ENCODE measurements at places on chromosomes 7 and 10.

DNA sequence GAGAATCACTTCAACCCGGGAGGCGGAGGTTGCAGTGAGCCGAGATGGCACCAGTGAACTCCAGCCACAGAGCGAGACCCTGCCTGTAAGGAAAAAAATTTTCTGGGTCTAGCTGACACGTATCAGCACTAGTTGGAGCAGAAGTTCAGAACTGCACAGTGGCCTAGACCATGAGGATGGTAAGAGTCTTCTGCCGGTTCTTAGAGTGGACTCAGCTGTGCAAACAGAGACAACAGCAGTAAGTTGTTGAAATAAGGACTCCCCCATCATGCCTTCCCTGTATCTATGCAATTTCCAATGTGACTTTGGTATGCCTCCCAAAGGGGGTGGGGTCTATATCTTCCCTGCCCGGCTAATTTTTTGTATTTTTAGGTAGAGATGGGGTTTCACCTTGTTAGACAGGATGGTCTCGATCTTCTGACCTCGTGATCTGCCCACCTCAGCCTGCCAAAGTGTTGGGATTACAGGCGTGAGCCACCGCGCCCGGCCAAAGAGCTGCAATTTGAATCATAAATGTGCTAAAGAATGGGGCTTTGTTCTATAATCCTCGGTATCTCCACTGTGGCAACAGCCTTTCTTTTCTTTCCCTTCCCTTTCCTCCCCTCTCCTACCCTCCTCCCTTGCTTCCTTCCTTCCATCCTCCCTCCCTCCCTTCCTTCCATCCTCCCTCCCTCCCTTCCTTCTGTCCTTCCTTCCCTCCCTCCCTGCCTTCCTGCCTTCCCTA lies 14.5 kb upstream of the RNF216 start:
- DNase-seq, result no peak

- no peak for DNase-seq
These were observed 236.9 kb downstream of the SLC25A13 start for GRCh38 chr7:96084881-96085553.

DNA sequence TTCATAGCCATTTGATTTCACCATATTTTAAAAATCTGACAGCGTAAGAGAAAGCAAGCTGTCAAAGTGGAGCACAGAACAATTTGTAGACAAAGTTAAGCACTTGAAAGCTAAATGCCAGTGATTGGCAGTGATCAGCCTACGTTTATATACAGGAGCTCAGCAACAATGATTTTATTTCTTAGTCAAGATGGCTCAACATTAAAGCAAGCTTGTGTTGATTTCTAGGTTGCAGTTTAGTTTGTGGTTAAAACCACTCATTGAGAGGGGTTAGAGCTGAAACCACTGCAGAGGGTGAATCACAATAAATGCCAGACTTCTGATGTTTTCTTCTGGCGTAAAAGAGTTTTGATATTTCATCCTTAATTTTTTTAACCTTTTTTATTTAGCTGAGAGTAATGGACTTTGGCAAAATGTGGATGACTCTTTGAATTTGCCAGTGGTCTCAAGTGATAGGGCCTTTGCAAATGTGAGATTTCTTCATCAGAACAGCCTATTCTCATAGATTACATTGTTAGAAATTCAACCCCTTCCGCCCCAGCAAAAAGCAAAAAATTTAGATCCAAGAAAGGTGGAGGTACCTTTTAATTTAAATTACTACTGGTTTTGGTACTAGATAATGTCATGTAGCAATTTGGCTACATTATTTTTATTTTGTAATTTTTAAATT lies 73.8 kb downstream of the SHOC2 start:
- no peak for DNase-seq

GRCh38 chr7:55174456-55174855 lies 155.6 kb downstream of the EGFR start:
- DNase-seq, result no peak

DNA sequence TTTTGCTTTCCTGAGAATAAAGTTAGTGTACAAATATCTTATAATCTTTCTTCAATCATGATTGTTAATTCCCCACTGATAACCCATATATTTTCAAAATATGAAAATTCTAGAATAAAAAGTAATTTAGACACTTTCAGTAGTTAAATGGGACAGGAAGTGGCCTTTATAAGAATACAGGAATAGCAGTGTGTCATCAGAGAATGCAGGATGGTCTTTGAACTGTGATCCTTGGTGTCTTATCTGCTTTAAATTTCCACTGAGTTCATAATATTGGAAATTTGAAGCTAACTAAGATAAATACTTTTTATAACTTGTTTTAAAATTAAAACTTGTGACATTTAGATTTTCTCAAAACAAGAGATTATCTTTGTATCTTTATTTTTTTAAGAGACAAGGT lies 75.4 kb downstream of the CREM start:
- DNase-seq, result no peak

- no peak for DNase-seq
These were observed 491 bp upstream of the AKAP9 start for GRCh38 chr7:91940171-91940570.

DNA sequence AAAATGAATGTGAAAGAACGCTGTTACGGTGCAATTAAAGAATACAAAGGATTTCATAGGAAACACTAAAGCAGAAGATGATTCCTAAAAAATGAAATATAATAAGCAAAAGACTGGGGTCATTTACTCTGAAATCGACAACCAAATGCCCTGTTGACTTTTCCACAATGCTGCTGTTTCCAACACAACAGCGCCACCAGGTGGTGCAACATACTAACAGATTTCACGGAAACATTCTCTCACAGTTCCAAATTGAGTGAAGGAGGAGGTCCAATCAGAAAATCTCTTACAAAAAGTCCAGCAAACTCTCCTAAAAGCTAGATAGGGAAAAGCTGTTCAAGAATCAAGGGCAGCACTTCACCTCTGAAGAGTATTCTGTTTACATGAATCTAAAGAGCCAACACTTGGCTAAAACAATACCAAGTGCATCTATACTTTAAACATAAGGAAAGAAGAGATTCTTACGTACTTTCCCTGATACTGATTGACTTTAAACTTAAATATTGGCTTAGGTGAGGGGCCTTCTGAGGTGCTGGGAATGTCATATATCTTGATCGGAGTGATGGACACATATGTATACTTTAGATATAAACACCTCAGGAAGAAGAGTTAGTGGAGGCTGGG lies 55.9 kb downstream of the UPF2 start:
- DNase-seq, result no peak

- DNase-seq, result no peak
These were observed 55.1 kb downstream of the CUBN start for GRCh38 chr10:17074541-17074847.

DNA sequence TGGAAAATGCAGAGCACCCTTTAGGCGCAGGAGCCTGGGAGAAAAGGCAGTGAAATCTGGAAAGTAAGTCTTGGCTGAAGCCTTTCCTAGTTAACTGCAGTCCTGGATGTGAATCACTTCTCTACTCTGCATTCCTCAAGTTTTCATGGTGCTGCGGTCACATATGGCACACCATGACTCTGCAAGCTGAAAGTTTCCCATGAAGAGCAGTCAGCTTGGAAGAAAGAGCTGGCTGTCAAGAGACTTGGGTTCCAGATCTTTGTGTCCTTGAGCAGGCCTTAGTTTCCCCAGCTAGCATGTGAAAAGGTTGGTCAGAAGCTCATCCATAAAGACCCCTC lies 548.3 kb downstream of the SORCS3 start:
- no peak for DNase-seq

DNA sequence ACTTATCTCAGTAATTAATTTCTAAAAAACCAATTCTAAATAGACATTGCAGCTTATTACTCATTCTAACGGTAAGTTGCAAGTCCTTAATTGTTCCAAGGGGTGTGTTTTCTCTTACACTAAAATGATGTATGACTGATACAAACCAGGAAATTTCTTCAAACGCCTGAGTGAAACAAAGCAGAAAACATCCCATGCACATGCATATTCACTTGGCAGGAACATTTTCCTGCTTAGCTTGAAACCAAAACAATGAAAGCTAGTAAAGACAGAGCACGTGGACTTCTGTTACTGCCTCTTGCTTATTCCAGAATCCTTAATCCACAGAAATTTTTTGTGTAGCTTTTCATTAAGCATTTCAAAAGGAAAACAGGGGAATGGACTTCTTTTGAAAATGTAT lies 187.7 kb downstream of the MTERF1 start:
- DNase-seq, result no peak

GRCh38 chr7:74575083-74575784 lies 82.3 kb upstream of the GTF2I start:
- no peak for DNase-seq

DNA sequence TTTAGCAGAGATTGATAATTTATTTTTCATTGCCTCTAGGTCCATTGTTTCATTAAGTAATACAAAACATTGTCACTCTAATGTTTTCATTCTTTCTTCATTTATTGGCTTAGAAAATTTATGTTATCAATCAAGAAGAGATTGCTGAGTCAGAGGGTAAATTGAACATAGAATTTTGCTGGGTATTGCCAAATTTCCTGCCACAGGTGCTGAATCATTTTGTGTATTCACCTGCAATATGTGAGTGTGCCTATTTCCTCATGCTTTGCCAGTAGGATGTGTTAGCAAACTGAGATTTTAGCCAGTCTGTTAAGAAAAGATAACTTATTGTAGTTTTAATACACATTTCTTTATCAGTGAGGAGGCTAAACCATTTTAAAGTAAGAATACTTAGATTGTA lies 38.0 kb downstream of the MARCHF5 start:
- DNase-seq, result no peak

GRCh38 chr7:1232623-1233332 lies at the start of gene UNCX:
Gene UNCX, plus strand, starts transcription at chr7:1232872. Its CDS starts 146 bp downstream, at chr7:1233018.
- no peak for DNase-seq

DNA sequence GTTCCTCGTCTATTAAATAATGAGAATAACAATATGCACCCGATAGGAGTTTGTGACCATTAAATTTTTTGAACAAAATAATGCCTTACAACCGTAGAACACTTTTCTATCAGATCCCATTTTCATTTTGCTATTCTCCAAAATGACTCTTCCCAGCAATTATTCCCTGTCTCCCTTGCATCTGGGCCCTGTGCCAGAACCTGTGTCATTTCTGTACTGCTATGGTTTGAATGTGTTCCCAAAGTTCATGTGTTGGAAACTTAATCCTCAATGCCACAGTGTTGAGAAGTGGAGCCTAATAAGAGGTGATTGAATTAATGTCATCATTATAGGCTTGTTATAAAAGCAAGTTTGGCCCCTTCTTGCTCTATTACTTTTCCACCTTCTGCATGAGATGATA lies 33.2 kb upstream of the SMNDC1 start:
- DNase-seq, result no peak

GRCh38 chr7:92763636-92764423 lies 72.5 kb downstream of the CDK6 start:
- no peak for DNase-seq

DNA sequence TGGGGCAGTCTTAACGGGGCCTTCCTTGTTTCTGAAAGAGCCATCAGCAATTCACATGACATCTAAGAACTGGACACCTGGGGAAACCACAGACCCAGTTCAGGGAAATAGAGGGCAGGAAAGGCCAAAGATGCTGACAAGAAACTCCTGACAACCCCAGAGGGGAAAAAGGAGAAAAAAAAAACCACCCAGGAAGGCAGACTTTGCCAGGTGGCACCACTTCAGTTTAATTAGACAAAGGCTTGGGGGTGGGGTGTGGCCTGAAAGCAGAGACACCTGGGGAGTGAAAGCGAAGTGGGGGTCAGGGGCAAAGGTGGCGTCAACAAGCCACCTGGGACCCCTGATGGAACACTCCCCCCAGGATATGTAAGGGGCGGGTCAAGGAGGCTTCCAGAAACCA lies 53.6 kb downstream of the RAB11FIP2 start:
- DNase-seq, result no peak

GRCh38 chr10:25076506-25077177 lies 60.2 kb downstream of the THNSL1 start:
- DNase-seq, result no peak

GRCh38 chr10:30176776-30177533 lies 117.6 kb upstream of the JCAD start:
- DNase-seq, result no peak

GRCh38 chr10:114403541-114404161 lies 651 bp downstream of the AFAP1L2 start:
- no peak for DNase-seq

GRCh38 chr7:23470330-23471105 lies at the start of gene IGF2BP3:
Gene IGF2BP3, minus strand, starts transcription at chr7:23470491. Its CDS starts 381 bp downstream, at chr7:23470110.
- peak; percentile 94 for DNase-seq

GRCh38 chr7:142469696-142470543 lies 212.1 kb upstream of the PRSS58 start:
- DNase-seq, result no peak

GRCh38 chr7:29890251-29890650 lies 83.9 kb downstream of the WIPF3 start:
- DNase-seq, result no peak

DNA sequence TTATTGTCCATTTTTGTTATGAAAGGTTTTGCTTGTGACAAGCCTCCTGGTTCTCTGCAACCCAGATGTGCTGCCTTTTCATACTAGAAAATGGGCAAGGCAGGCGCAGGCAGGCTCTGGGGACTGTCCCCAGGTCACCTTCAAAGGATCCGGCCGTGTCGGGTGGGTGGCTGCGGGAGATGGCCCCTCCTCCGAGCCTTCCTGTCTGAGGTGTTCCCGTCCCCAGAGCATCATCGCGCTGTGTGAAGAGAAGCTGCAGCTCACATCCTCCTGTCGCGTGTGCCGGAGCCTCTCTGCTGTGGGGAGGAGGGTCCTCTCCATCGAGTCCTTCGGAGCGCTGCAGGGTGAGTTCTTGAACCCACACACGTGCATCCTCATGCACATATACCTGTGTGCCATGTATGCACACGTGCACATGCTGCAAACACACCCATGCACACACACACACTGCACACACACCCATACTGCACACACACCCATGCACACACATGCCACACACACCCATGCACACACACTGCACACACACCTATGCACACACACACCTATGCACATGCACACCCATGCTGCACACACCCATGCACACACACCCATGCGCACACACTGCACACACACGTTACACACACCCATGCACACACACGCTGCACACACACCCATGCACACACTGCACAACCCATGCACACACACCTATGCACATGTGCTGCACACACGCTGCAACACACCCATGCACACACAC lies 23.8 kb downstream of the KNDC1 start:
- no peak for DNase-seq

DNA sequence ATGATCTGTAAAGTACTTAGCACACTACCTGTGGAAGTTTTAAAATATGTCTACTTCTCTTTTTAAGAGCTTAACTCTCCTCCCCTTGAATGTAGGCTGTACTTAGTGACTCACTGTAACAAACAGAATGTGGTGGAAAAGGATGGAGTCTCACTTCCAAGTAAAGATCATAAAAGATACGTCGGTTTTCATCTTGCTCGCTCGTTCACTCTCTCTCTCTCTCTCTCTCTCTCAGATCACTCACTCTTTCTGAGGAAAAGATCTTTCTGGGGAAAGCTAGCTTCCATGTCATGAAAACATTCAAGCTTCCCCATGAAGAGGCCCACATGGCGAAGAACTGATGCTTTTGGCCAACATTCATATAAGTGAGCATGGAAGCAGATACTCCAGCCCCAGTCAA lies 5.5 kb downstream of the CHUK start:
- DNase-seq, result no peak

GRCh38 chr10:116000151-116000842 lies 272.7 kb downstream of the GFRA1 start:
- DNase-seq, result no peak

- DNase-seq, result no peak
These were observed 594.5 kb downstream of the SDK1 start for GRCh38 chr7:3895341-3896116.
